Activated T-helper 2 cell treated with anti-CD3 and anti-CD28 coated beads, Interferon-gamma antibody, Interleukin-2, Interleukin-4, amounts not matched to agents 10 μg/mL and 5 μg/mL and 100 μg/mL, durations not matched to agents 14 hours and 24 hours and 36 hours (primary cell): ENCODE measurements at places on chromosomes 12 and 14. TPM values are rescaled to one million over a fixed set of nuclear protein-coding genes. Genes with fewer than 3 reads are reported as not detected.

- no peak for DNase-seq
Measured at GRCh38 chr14:68444449-68445168, 348.3 kb downstream of the ZFP36L1 start.

DNA sequence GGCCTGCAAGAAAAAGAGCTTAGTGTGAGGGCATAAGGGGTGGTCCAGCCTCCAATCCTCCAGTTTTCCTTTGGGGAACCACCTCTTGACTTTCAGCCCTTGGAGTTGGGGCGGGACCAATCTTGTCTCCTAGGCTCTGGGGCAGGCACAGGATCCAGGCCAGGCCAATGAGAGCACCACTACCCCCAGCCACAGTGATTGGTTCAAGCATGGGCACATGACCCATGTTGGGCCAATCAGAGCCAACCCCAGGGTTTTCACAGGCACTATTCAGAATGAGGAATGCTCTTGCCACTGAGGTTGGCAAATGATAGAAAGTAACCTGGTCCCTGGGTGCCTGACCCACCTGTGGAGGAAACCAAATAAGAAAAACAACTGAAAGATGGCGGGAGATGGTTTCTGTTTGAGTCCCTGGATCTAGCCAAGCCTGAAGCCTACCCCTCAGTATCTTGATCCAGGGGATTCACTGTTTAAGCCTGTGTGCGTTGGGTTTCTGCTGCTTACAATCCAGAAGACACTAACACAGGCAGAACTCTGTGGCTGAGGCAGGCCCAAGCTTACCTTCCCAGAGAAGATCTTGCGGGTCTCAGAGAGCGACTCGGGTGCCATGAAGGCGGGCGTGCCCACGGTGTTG is 42.9 kb downstream of the P2RX4 start:
- DNase-seq = no peak

- no peak for DNase-seq
Measured at GRCh38 chr12:25266497-25266896, 15.8 kb upstream of the KRAS start.

GRCh38 chr14:53953828-53954550 is 2.6 kb downstream of the BMP4 start:
- no peak for DNase-seq

DNA sequence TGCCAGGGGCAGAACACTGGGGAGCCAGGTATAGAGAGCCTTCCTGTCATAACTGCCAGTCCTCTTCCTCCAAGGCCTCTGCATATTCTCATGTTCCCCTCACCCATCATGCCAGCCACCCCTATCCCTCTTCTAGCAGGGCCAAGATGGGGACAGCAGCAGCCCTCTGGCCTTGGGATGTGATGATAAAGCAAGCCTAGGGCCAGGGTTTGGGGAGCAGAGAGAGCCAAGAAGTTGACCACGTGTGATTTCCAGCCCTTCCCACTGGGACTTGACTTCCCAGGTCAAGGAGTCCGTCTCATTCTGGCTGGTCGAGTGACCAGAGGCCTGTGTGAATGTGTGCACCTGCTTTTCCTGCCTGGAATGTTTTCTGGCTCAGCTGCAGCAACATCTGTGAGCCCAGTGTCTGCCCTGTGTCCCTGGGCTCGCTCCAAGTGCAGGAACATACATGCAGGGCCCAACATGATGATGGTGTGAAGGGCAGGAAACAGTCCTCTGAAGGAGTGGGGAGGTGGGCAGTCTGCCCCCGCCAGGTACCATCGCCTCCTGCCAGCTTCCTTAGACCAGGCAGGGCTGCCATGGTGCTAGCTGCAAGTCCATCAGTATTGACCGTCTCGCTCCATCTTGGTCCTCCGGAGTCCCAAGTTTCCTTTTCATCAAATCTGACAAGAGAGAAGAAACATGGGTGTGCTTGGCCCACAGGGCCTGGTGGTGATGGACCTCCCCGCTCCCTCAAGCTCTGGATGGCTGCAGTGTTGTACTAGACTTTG is 21.0 kb downstream of the VASH1 start:
- no peak for DNase-seq

- no peak for DNase-seq
Measured at GRCh38 chr12:108653082-108653516, 19.4 kb upstream of the SELPLG start.

The MAP3K9 gene
- total RNA-seq = 5.5 and 5.6 TPM in 2 replicates
